GM23248 (cell line): ENCODE measurements at places on chromosomes 2 and 18. TPM values are rescaled to one million over a fixed set of nuclear protein-coding genes. Genes with fewer than 3 reads are reported as not detected.

PXDN gene
- 263 and 291 TPM in 2 replicates for total RNA-seq

IL36A gene
- total RNA-seq: not detected in 2 replicates

PTH2R gene
- not detected in 2 replicates for total RNA-seq

ASB3 gene
- 23.0 and 51.6 TPM in 2 replicates for total RNA-seq

PLCD4 gene
- 0.51 and 1.3 TPM in 2 replicates for total RNA-seq

RAD51AP2 gene
- not detected in 2 replicates for total RNA-seq

UGT1A10 gene
- not detected in 2 replicates for total RNA-seq

SOWAHC gene
- 43.6 and 46.0 TPM in 2 replicates for total RNA-seq

ACADL gene
- total RNA-seq: not detected in 2 replicates

POTEE gene
- total RNA-seq: not detected in 2 replicates

C2orf78 gene
- total RNA-seq: not detected in 2 replicates
